ENCODE measurements at places on chromosomes 2 and 18. TPM values are rescaled to one million over a fixed set of nuclear protein-coding genes. Genes with fewer than 3 reads are reported as not detected.

SCN1A gene
- total RNA-seq: not detected

FKBP1B gene
- total RNA-seq: 4.5 TPM

CTNNA2 gene
- total RNA-seq: not detected

STARD6 gene
- not detected for total RNA-seq

CCDC121 gene
- total RNA-seq: 2.0 TPM

DLGAP1 gene
- 0.95 TPM for total RNA-seq

MFSD6 gene
- total RNA-seq: 81.2 TPM

ARHGEF33 gene
- total RNA-seq: 0.32 TPM
